ENCODE measurements at places on chromosomes 6 and 20. TPM values are rescaled to one million over a fixed set of nuclear protein-coding genes. Genes with fewer than 3 reads are reported as not detected.

DNA sequence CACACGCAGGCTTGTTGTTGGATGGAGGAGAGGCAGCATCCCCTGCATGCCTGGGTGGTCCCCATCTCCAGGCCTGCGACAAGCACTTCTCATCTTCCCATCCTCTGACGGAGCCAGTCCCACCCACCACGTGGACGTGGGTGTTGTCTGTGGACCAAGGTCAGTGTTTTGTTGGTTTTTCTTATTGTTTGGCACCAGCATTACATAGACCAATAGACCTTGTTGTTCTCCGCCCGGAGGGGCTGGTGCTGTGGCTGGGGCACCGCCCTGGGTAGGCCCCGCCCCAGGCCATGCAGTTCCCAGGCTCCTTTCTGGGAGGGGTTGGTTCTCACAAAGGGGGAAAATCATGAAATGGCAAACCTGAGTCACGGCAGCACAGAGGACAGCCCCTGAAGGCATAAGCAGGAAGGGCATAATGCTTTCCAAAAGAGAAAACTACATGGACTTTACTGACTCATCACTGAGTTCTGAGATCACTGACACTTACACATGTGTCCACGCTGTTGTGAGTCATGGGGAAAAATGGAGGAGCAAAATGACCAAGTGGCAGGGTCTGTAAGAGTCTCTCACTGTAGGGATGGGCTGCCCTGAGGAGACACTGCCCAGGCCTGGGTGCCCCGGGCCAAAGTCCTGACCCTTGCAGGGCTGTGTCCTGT, 90.8 kb downstream of the THBS2 start:
- H3K4me1 ChIP-seq: no peaks in the 10 kb centered on the region
- H3K27me3 ChIP-seq: no peaks in the 10 kb centered on the region
- H3K27ac ChIP-seq: no peak overlapping the region
- no peaks in the 10 kb centered on the region for H3K36me3 ChIP-seq
- H3K4me3 ChIP-seq: no peak overlapping the region

DNA sequence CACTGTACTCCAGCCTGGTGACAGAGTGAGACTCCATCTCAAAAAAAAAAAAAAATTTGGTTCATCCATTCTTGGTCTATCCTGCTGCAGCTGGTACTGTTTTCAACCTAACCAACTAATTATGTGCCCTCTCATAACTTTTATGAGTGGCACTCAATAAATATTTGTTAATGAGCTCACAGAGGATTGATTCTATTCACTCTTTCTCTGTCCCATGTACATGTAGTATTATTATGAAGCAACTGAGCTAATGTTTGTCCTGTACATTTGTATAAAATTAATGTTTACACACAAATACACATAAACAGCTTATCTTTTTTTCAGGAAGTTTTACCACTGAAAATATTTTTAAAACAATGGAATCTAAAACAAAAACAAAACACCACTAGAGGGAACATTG, 10.1 kb downstream of the RIPOR2 start:
- H3K4me1 ChIP-seq: peaks cover 3% of the 10 kb centered on the region
- no peak overlapping the region for H3K27ac ChIP-seq
- no peaks in the 10 kb centered on the region for H3K36me3 ChIP-seq
- no peak for DNase-seq
- H3K4me3 ChIP-seq: no peak overlapping the region

GRCh38 chr6:28634761-28635546, 109.3 kb downstream of the GPX5 start:
- H3K36me3 ChIP-seq: no peaks in the 10 kb centered on the region
- H3K27me3 ChIP-seq: no peaks in the 10 kb centered on the region
- H3K27ac ChIP-seq: no peak overlapping the region
- H3K4me1 ChIP-seq: no peaks in the 10 kb centered on the region
- peak overlapping the region; percentile 74 for H3K4me3 ChIP-seq

GRCh38 chr20:3825526-3825925, 5.2 kb downstream of the AP5S1 start:
- H3K27me3 ChIP-seq: no peaks in the 10 kb centered on the region
- H3K4me1 ChIP-seq: no peaks in the 10 kb centered on the region
- H3K36me3 ChIP-seq: no peaks in the 10 kb centered on the region
- H3K4me3 ChIP-seq: no peak overlapping the region

- H3K36me3 ChIP-seq: no peaks in the 10 kb centered on the region
- no peak for DNase-seq
- H3K27me3 ChIP-seq: no peaks in the 10 kb centered on the region
These were observed 110.3 kb upstream of the GGTLC1 start for GRCh38 chr20:24098886-24099285.

DNA sequence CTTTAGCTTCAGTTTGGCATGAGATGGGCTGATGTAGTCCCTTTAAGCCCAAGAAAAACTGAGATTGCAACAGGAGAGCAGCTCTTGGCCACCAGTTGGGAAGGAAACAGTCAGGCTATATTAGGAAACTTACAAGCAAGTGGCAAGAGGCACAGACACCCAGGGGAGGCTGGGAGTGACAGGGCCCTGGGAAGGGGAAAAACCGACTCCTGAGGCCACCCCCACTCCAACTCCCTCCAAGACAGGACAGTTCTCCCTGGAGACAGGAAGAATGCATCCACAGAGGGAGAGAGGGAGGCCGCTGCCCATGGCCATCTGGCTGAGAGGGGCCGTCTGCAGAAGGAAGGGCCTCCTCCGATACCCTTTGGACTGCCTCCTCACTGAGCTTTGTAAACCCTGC, 20.5 kb downstream of the JPH2 start:
- no peak overlapping the region for H3K27ac ChIP-seq
- no peaks in the 10 kb centered on the region for H3K27me3 ChIP-seq
- DNase-seq: no peak
- no peaks in the 10 kb centered on the region for H3K36me3 ChIP-seq
- peaks cover 2% of the 10 kb centered on the region for H3K4me1 ChIP-seq

DNA sequence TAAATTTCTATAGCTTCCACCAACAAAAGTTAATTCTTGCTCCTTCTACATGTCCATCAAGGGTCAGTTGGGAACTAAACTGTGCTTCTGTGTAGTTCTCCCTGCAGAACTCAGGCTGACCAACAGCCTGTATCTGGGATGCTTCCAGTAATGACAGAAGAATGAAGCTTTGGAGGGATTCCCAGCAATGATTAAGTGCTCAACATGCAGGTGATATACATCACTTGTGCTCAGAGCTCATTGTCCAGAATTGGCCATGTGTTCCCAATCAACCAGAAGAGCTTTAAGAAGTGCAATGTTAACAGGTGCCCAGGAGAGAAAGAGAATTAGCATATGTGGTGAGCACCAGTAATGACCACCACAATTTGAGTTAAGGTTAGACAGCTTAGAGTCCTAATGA, 37.4 kb upstream of the SNRPB2 start:
- no peak overlapping the region for H3K4me3 ChIP-seq
- DNase-seq: no peak
- no peaks in the 10 kb centered on the region for H3K27me3 ChIP-seq
- no peaks in the 10 kb centered on the region for H3K4me1 ChIP-seq

DNA sequence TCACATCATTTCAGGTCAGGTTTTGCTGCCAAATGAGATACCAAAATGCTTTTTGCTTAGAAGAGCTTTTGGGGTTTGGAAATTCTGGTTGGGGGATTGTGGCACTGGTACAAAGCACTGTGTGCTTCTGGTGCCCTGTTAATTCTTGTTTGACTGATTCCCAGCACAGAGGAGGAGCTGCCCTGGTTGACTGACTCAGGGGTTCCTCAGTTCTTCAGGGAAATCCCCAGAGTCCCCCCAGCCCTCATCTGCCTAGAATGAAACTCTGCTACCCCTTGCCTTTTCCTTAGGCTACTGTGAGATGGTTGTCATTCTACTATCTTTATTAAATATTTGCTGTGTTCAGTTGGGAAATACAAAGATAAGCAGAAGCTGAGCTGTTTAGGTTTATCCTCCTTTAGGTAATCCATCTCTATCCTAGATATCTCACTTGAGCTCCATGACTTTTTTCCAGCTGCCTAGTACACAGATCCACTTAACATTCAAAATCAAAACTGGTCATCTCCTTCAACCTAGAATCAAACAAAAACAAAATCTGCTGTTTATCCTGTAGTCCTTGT, 24.9 kb upstream of the TSPYL1 start:
- H3K27ac ChIP-seq: no peak overlapping the region
- H3K36me3 ChIP-seq: no peaks in the 10 kb centered on the region
- no peak overlapping the region for H3K4me3 ChIP-seq
- H3K27me3 ChIP-seq: no peaks in the 10 kb centered on the region

- peaks cover 4% of the 10 kb centered on the region for H3K4me1 ChIP-seq
- DNase-seq: no peak
- H3K27ac ChIP-seq: no peak overlapping the region
- H3K36me3 ChIP-seq: no peaks in the 10 kb centered on the region
- no peak overlapping the region for H3K4me3 ChIP-seq
These were observed 949 bp downstream of the TXLNB start for GRCh38 chr6:139290787-139291311.

DNA sequence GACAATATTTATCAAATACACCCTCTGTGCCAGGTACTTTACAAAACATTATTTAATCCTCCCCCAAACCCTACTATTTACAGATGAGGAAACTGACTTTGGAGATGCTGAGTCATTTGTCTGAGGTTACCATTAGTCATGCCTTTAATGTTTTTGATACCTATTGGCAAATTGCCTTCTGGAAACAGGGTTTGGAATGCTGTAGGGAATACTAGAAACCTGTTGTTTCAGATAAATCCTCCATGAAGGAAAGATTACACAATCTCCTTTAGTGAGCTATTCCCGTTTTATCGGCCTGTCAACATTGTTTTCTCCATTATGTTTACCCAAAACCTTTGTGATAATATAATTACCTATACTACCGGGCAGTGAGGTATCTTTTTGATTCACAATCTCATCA, 93.6 kb upstream of the ADGRF1 start:
- H3K4me1 ChIP-seq: no peaks in the 10 kb centered on the region
- no peak overlapping the region for H3K4me3 ChIP-seq
- no peaks in the 10 kb centered on the region for H3K36me3 ChIP-seq
- no peak for DNase-seq
- H3K27ac ChIP-seq: no peak overlapping the region

DNA sequence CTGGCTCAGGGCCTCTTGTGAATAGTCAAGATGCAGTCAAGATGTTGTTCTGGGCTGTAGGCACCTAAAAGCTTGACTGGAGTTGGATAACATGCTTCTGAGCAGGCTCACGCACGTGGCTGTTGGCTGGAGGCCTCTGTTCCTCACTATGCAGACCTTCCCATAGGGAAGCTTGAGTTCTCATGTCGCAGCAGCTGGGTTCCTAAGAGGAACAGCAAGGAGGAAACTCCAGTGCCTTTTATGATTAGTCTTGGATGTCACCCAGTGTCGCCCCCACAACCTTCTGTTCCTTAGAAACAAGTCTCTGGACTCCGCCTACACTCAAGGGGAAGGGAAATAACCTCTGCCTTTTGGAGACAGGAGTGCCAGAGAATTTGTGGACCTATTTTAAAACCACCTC, 210.7 kb downstream of the BCAS1 start:
- H3K27me3 ChIP-seq: no peaks in the 10 kb centered on the region
- no peaks in the 10 kb centered on the region for H3K4me1 ChIP-seq
- peak; percentile 61 for DNase-seq
- H3K4me3 ChIP-seq: no peak overlapping the region
- H3K27ac ChIP-seq: no peak overlapping the region

GRCh38 chr20:25207960-25208534, 12.5 kb downstream of the ENTPD6 start:
- H3K36me3 ChIP-seq: peaks cover 11% of the 10 kb centered on the region
- H3K4me3 ChIP-seq: no peak overlapping the region
- H3K27me3 ChIP-seq: no peaks in the 10 kb centered on the region
- no peak overlapping the region for H3K27ac ChIP-seq
- no peak for DNase-seq

DNA sequence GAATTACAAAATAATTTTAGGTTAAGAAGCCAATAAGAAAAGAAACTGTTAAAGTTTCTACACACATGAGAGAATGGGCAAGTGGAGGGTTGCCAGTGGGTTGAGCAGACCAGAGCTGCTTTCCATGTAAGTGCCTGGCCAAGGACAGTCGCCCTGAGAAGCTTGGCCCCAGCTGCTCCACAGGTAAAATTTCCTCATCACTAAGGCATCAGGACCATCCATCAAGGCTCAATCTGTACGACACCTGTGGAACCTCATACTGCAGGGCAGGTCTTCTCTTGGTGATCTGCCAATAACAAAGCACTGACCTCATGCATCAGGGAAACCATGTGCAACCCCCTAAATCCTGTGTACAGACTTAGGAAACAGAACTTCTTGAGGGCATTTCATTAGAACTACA, 115.4 kb downstream of the INSM1 start:
- H3K27me3 ChIP-seq: no peaks in the 10 kb centered on the region
- peaks cover 4% of the 10 kb centered on the region for H3K4me1 ChIP-seq
- DNase-seq: no peak

DNA sequence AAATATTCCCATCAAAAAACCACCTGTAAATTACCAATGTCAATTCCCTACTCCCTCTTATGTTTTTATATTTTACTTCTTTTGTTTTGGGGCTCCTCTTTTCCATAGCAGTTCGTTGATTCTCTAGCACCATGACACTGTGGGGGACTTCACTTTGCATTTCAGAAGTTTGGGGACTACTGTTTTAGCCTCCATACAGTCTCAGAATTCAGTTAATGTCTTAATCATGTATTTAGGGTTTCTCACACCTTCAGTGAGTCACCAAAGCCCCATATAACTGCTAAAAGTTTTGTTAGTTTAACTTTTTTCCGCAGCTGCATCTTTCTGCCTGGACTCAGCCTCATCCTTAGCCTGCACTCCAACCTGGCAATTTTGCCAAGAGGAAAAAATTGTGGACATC, 20.7 kb upstream of the AIG1 start:
- no peak for DNase-seq
- no peaks in the 10 kb centered on the region for H3K27me3 ChIP-seq
- H3K4me3 ChIP-seq: no peak overlapping the region
- no peaks in the 10 kb centered on the region for H3K4me1 ChIP-seq

GRCh38 chr6:90982051-90982450, 395.2 kb upstream of the MAP3K7 start:
- no peaks in the 10 kb centered on the region for H3K4me1 ChIP-seq
- H3K27me3 ChIP-seq: no peaks in the 10 kb centered on the region
- no peak for DNase-seq
- no peaks in the 10 kb centered on the region for H3K36me3 ChIP-seq

DNA sequence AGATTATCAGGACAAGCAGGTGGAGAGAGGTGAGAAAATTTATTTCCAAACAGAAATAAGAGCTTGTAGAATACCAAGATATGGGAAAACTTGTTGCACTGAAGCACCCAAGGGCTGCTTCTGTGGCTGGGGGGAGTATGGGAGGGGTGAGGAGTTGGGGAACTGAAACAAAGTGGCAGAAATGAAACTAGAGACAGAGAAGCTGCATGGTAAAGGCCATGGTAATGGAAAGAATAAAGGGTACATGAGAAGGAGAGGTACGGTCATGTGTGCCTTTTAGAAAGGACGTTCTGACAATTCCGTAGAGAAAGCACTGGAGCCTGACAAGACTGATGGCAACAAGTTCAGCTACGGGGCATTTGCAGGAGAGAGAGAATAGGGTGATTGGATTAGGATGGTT, 51.6 kb upstream of the RIN2 start:
- no peaks in the 10 kb centered on the region for H3K36me3 ChIP-seq
- no peak for DNase-seq
- no peaks in the 10 kb centered on the region for H3K27me3 ChIP-seq
- no peak overlapping the region for H3K4me3 ChIP-seq

The WFDC10B gene
- 0.60 TPM for total RNA-seq

The TSBP1 gene
- not detected for total RNA-seq

The GID8 gene
- 37.3 TPM for total RNA-seq

The LHFPL5 gene
- total RNA-seq: 0.47 TPM

The TBX18 gene
- 4.1 TPM for total RNA-seq

The RAD21L1 gene
- total RNA-seq: not detected

The C20orf202 gene
- 0.16 TPM for total RNA-seq

The OR12D3 gene
- total RNA-seq: not detected

The CLVS2 gene
- total RNA-seq: not detected

The OPRL1 gene
- total RNA-seq: 1.2 TPM

Data from kidney (tissue), 22 donors.